ENCODE measurements at places on chromosomes 6 and 20.

DNA sequence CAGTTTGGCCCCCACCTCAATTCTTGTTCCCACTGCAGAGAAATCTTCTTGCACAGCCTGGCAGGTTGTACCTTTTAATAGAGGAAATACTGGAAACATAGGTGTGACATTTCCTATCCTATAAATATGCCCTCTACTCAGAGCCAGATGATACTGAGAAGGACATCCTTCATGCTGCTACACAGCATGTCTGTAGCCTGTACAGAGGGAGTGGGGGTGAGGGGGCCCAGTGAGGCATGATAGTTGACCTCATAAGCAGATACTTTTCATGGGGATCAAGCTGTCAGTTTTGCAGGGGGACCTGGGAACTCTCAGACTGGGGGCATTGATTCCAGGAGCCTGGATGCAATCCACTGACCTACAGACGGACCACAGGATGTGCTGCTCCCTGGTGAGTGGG is 96.2 kb upstream of the TOP1 start:
- no peak for DNase-seq

GRCh38 chr6:82506526-82506925 is 142.9 kb downstream of the TPBG start:
- DNase-seq = no peak

GRCh38 chr6:112017169-112017568 is 36.7 kb upstream of the CCN6 start:
- no peak for DNase-seq

GRCh38 chr6:167759912-167760311 is 66.8 kb upstream of the AFDN start:
- no peak for DNase-seq

DNA sequence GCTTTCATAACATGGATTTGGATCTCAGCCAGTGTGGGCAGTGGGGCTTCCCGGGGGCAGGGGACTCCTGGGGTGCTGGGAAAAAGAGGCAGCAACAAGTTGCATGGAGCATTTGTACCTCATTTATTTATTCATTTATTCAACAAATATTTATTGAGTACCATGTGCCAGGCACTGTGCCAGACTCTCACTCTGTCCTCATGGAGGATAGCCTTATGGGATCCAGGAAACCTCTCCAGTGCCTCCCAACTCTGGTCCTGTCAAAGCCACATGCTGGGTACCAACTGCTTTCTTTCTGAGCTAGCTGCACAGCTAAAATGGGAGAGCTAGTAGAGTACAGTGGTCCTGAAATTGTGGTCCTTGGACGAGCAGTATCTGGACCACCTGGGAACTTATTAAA is 87.8 kb upstream of the EPB41L1 start:
- no peak for DNase-seq

DNA sequence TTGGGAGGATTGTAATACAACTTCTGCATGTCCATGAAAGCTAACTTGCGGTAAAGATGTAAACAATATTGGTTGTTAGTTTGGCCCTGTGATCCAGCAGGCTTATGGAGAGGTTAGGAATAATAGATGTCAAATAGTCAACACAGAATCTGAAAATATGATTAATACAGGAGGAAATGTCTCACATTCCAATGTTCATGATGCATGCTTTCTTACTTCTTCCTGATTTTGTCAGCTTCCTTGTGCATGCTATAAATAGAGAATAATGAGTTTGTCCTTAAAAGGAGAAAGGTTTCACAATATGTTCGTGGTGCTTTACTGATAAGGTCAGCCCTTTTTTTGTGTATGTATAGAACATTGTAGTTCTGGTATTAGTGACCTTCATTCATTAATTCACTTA is 136.7 kb downstream of the MMUT start:
- peak; percentile 7 for DNase-seq

GRCh38 chr6:140711019-140711613 is 1336.7 kb upstream of the CITED2 start:
- DNase-seq = no peak

DNA sequence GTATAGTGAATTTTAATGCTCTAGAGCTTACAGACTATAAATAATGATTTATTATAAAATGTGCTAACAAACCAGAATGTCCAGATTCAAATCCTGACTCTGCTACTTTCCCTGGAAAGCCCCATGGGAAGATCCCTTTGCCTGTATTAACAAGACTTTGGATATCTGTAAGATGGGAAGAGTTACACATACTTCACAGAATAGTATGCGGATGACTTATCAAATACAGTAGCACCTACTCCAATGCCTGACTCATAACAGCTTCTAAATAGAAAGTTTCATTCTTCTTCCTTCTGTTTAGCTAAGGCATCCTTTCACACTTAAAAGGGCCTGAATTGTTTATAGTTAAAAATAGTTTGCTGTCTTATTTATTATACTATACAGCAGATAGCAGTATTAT is 166.3 kb downstream of the KCNQ5 start:
- DNase-seq = no peak

DNA sequence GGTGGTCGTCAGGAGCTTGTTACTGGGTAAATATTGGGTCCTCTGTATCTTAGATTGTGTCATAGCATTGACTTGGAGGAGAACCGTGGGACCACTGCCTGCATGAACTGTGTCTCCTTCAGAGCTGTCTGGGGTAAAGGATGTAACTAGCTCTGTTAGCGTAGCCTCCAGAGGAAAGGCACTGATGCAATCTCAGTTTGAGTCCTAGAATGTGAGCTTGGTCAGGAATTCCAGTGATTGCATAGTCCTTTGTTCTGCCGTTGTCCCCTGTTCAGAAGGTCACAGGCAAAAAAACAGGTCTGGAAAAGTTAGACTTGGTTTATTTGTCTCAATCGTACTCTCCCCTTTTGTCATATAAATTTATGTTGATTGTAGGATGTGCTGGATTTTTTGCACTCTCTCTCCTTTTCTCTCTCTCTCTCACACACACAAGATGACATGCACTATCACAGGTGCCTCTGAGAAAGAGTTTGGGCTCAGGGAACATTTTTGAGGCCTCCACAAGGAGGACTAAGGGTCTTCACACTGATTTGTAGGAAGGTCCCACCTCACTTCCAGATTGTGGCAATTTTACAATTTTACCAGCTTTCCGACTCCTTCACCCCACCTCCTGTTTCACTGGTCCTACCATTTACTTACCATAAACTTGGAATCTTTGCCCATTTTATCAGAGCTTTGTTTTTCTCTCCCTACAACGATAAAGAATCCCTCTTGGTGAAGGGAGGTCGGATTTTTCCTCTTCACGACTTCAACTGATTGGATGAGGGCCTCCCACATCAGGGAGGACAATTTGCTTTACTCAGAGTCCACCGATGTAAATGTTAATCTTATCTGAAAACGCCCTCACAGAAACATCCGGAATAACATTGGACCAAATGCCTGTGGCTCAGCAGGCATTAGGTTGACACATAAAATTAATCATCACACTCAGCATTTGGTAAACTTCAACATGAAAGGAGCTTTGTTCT is 7.0 kb upstream of the DACT2 start:
- DNase-seq = no peak

GRCh38 chr6:159308198-159308597 is 139.0 kb downstream of the FNDC1 start:
- DNase-seq = no peak

GRCh38 chr6:119713903-119714302 is 364.3 kb upstream of the MAN1A1 start:
- no peak for DNase-seq

GRCh38 chr6:162290846-162291465 is 436.6 kb downstream of the PRKN start:
- DNase-seq = no peak

- no peak for DNase-seq
Measured at GRCh38 chr6:89198235-89198634, 18.9 kb downstream of the GABRR1 start.

- peak; percentile 90 for DNase-seq
Measured at GRCh38 chr20:25310268-25310920, 62.5 kb downstream of the PYGB start.

DNA sequence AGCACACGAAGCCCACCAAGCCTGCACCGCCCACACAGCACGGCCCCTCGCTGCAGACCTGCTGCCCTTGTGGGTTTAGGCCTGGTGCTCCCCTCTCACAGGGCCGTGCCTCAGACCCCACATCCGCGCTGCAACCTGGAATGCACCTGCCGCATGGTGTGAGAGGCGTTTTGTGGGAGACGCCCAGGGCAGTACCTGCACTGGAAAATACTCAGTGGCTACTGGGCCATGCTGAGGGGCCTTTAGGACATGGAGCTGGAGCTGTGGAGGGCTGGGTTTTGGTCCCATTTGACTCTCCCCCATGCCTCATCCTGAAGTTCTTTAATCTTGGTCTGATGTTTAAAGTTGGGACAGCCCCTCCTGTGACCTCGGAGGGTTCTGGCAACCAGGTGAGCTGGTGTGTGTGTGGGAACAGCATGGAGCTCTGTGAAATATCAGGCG is 116.3 kb downstream of the ERMARD start:
- DNase-seq = no peak

DNA sequence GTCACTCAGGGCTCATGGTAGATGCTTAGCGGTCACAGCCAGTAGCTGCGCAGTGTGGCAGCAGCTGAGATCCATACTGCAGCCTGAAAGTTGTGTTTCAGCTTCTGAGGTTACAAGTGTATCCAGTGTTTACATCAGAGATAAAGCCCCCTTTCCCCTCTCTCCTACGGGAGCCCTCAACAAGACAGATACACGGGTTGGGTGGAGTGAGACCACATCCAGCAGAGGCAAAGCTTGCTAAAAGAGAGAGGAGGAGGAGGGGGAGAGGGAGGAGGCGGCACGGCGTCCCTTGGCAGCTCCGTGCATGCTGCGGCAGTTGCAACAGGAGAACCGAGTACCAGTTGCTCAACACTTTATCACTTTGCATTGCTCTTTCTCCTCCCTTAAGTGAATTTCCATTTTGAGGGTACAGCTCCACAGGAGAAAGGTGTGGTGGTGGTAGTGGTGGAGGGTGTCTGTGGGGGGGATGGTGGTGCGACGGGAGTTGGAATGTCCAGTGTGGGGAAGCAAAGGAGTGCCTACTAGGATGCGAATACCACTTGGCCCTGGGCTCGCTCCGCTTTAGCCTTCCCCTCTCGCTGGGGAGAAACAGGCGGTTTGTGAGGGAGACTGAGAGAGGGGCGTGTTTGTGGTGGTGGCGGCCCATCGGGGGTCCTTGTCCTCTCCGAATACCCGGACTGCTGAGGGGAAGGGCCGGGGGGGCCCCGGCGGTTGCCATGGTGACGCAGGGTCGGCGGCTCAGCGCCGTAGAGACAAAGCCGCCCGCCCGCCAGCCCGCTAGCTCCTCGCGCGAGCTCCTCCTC is 405 bp upstream of the RNF182 start:
- DNase-seq = peak; percentile 38

DNA sequence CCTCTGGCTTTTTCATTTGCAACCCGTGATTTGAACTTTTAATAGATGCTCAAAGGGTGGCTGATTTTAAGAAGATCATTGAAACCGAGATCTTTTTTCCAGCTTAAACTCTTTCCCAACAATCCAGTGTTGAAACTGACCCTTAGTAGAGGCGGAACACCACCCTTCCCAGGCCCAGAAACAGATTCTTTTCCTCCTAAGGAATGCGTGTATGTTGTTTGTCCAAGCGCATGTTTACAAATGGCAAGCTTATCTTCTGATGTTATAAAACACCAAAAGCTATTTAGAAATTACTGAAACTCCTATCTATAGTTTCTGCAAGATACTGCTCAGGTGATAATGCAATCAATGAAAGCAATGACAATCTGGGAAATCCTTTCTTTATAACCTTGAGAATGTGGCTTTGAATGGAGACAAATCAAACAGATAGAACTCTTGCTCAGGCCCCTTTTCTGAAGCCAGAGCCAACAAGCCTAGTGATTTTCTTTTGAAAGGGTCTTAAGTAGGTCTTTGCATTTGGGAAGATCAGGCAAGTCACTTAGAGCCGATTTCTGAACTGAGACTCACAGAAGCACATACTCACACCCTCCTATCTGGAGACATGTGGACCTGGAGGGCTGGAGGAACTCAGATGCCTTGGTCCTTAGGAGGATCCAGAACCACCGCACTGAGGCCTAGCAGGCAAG is 9.1 kb downstream of the BANF2 start:
- peak; percentile 14 for DNase-seq

GRCh38 chr20:36717657-36718056 is 28.2 kb downstream of the NDRG3 start:
- DNase-seq = no peak

DNA sequence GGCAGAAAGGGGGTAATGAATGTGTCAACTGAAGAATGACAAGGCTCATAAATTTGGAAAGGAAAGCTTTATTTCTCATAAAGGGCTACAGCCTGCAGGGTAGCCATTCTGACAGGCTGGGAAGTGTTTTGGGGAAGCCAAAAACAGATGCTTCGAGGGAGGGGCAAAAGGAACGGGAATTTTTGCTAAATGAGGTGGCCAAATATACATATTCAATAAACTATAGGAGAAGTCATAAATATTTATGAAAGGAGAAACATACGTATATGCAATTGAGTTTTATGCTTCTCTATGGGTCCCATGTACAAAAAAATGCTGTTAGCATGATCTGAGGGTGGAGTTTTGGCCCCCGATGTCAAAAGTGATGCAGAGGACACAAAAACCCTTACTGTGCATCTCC is 180.7 kb downstream of the FNDC1 start:
- DNase-seq = no peak

DNA sequence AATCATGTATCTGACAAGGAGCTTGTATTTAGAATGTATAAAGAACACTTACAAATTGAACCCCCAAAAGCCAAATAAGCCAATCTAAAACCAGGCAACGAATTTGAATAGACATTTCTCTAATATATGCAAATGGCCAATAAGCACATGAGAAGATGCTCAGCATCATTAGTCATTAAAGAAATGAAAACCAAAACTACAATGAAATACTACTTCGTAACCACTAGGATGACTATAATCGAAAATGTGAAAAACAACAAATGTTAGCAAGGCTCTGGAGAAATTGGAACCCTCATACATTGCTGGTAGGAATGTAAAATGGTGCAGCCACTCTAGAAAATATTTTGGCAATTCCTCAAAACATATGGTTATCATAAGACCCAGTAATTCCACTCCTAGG is 105.8 kb upstream of the TOP1 start:
- no peak for DNase-seq

- no peak for DNase-seq
Measured at GRCh38 chr6:69542494-69542893, 254.3 kb downstream of the LMBRD1 start.

DNA sequence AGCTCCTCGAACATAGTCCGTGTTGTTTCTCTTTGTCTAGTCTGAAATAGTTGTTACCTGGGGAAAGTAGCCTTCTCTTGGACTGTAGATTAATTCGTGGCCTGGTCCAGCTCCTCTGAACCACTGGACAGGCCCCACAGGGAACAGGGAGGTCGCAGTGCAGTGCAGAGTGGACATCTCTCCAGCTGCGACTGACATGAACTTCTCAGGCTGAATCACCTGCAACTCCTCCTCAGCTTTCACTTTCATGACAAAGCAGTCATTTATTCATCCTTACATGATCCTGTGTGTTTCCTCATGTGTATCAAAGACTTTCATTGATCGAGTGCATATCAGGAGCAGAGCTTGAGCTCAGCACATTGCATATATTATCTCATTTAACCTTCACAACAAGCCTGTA is 19.1 kb upstream of the SIRPG start:
- DNase-seq = no peak

GRCh38 chr6:115838216-115838615 is 222.5 kb downstream of the FRK start:
- DNase-seq = no peak

Measured in AG08396 (cell line).